Non-pigmented ciliary epithelial cell (primary cell): ENCODE measurements at places on chromosomes 11 and 22.

- DNase-seq, result peak; percentile 27
Observed at GRCh38 chr11:113532697-113533424, 57.7 kb upstream of the DRD2 start.

- no peak for DNase-seq
Observed at GRCh38 chr22:48705917-48706605, 1121.6 kb downstream of the BRD1 start.

- no peak for DNase-seq
Observed at GRCh38 chr11:100832829-100833228, 145.7 kb downstream of the ARHGAP42 start.

- DNase-seq, result peak; percentile 43
Observed at GRCh38 chr22:31692186-31692886, 30.3 kb upstream of the PISD start.

- no peak for DNase-seq
Observed at GRCh38 chr22:16956290-16956689, 51.7 kb downstream of the GAB4 start.

DNA sequence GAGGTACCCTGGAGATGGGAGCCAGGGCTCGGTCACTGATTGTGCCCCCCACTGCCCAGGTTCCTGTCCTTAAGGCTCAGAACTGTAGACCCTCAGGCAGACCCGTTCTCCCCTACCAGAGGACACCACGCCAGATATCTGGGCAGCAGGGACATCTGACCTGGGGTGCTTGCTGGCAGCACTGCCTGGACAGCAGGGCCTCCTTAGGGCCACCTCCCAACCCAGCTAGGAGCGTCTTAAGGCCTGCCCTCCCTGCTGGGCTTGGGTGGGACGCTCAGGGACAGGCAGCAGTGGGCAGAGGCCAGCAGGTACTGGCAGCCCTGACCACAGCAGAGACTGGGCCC, 3.1 kb downstream of the POLR2L start:
- DNase-seq, result no peak

- DNase-seq, result no peak
Observed at GRCh38 chr22:32255726-32256125, 579 bp upstream of the SLC5A4 start.

DNA sequence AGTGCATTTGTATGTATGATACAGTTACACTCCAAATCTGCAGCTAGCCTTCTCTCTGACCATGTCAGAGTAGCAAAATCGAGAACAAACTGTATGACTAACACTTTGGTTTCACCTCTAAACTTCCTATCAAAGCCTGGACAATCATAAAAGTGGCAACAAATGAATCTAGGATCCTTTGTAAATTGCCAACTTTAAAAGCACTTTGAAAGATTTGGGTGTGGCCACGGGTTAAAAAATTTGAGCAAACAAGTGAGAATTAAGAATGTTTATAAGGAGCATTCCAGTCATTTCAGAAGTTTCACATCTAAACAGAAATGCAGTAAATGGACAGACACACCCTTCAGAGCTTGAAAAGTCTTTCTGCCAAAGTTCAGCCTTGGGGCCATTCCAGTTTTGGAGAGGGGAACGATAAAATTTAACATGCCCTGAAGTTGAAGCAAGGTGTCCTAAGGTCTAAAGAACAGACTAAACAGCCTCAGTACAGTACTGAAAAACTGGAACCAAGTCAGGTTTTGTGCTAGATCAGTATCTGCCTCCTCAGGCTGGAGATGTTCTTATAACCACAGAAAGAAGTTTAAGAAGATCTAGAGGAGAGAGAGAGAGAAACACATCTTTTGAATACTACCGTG, 181.9 kb upstream of the BDNF start:
- DNase-seq, result no peak

- DNase-seq, result no peak
Observed at GRCh38 chr11:8229299-8230177, 34.1 kb downstream of the LMO1 start.

DNA sequence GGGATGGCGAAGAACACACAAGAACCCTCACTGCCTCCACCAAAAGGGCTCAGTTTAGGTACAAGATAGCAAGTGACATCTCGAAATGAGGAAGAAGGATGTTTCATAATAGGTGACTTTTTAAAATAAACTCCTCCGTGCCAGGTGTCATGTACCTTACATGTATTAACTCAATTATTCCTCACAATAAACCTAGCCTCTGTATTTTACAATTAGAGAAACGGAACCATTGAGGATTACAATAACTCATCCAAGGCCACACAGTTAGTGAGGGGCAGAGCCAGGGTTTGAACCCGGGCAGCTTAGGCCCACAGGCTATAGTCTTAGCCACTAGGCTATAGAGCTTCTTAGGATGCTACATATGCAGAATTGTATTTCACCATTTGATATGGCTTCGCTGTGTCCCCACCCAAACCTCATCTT, 965 bp upstream of the PAMR1 start:
- DNase-seq, result no peak

DNA sequence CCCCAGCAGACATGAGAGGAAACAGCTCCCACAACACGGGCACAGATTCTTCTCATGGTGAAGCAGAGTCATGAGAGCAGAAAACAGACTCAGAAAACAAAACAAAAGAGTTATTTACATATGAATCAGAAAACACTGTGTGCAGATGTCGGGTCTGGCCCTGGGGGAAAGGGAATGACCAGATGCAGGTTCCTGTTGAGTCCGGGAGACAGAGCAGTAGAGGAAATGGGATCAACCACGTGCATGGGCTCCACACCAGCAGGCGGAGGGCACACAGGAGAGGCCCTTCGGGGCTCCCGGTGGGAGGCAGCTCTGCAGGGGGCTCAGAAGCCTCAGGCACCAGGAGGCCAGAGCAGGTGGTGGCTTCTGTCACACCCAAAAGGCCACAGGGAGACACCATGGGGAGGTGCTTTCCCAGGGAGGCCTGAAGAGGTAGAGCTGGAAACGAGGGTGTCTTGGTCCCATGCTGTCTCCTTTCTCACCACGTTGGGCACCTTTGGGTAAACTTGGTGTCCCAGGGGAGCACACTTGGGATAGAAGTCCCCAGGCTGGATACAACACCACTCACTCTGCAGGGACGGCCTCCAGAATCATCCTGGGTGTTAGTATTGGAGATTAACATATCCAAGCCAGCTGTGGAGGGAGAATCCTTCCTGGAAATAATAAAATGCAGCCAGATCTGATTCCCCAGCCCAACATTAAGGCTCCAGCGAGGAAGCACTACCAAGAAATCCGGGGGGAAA, 764.7 kb downstream of the BRD1 start:
- no peak for DNase-seq

GRCh38 chr11:3092603-3093141, 35.4 kb upstream of the CARS1 start:
- DNase-seq, result no peak

DNA sequence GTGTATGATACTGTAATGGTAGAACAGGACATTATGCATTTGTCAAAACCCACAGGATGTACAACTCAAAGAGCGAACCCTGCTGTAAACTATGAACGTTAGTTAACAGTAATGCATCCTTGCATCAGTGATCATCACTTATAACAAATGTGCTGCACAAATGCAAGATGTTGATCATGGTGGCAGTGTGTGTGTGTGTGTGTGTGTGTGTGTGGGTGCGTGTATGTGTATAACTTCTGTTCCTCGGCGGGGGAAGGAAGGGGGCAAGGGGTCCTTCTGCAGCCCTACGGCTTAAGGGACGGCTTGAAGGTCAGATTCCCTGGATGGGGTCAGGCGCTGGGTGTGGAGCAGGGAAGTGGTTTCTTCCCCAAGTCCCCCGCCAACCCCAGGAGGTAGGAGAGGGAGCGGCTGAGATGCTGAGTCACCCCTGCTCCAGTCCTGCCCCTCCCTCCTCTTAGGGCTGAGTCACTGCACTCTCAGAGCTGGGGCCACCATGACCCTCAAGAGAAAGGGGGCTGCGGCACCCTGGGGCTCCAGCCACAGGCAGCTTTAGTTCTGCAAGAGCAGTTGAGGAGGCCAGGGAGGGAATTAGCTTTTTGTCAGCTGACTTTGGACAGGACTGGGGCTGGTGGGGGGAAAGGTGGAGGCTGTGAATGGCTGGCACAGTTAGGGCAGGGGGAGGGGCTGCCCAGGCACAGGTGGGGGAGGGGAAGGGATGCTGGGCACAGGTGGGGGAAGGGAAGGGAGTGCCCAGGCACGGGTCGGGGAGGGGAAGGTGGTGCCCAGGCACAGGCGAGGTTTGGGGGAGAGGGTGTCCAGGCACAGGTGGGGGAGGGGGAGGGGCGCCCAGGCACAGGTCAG, 8.8 kb upstream of the CTSD start:
- peak; percentile 71 for DNase-seq

GRCh38 chr22:22706253-22706915, 62.0 kb downstream of the GGTLC2 start:
- DNase-seq, result no peak

GRCh38 chr22:42280836-42281235, 10.4 kb upstream of the TCF20 start:
- no peak for DNase-seq

DNA sequence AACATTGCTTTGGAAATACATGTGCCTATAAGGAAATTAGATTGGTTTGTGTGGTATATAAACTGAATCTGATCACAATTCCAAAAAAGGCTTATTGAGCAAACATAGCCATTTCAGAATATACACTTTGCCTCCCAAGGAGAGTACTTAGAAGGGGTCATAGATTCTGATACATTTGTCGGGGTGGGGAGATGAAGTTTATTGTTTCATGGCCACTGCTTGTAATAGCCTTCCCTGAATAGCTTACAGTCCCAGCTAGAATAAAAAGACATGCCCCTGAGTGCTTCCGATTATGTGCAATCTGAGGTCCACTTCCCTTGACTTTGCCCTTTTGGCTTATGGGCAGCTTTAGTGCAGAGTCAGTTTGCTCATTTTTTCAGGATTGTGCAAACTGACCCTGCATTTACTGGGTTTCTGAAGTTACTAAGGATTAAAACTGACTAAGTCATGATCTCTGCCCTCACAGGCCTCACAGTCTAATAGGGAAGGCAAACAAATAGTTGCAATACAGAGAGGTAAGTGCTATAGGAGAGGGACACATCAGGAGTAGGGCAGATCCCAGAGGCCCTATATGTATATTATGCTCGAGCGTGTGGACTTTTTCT, 184.2 kb downstream of the BLID start:
- DNase-seq, result no peak

GRCh38 chr22:21104126-21104691, 58.5 kb downstream of the LRRC74B start:
- no peak for DNase-seq

DNA sequence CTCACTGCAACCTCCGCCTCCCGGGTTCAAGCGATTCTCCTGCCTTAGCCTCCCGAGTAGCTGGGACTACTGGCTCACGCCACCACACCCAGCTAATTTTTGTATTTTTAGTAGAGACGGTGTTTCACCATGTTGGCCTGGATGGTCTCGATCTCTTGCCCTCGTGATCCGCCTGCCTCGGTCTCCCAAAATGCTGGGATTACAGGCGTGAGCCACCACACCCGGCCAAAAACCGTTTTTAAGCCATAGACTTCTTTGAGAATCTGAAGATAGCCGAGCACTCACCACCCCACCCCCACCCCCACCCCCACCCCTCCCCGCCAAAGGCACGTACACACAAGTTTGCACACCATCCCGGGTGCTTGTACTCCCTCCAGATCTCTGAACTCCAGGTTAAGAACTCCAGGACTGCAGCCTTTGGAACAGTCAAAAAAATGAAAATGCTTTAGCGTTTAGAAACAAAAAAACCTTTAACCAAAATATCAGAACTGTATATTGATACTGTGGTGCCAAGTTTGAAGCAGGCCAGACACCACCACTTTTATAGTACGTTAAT, 1.5 kb downstream of the CRKL start:
- DNase-seq, result no peak

DNA sequence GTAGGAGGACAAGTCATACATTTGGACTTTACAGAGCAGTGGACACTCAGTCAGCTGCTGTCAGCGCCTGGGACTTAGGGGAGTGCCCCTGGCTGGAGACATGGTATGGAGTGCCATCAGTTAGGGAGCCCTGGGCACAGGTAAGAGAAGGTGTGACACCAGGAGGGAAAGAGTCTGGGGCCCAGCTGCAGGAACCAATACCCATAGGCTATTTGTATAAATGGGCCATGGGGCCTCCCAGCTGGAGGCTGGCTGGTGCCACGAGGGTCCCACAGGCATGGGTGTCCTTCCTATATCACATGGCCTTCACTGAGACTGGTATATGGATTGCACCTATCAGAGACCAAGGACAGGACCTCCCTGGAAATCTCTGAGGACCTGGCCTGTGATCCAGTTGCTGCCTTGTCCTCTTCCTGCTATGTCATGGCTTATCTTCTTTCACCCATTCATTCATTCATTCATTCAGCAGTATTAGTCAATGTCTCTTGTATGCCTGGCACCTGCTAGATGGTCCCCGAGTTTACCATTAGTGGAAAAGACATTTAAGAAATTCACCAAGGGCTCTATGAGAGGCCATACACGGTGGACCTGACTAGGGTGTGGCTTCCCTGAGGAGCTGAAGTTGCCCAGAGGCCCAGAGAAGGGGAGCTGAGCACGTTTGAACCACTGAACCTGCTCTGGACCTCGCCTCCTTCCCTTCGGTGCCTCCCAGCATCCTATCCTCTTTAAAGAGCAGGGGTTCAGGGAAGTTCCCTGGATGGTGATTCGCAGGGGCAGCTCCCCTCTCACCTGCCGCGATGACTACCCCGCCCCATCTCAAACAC, 850 bp upstream of the MIF start:
- no peak for DNase-seq

GRCh38 chr22:41966607-41967240, 2.5 kb upstream of the SEPTIN3 start:
- DNase-seq, result peak; percentile 71

DNA sequence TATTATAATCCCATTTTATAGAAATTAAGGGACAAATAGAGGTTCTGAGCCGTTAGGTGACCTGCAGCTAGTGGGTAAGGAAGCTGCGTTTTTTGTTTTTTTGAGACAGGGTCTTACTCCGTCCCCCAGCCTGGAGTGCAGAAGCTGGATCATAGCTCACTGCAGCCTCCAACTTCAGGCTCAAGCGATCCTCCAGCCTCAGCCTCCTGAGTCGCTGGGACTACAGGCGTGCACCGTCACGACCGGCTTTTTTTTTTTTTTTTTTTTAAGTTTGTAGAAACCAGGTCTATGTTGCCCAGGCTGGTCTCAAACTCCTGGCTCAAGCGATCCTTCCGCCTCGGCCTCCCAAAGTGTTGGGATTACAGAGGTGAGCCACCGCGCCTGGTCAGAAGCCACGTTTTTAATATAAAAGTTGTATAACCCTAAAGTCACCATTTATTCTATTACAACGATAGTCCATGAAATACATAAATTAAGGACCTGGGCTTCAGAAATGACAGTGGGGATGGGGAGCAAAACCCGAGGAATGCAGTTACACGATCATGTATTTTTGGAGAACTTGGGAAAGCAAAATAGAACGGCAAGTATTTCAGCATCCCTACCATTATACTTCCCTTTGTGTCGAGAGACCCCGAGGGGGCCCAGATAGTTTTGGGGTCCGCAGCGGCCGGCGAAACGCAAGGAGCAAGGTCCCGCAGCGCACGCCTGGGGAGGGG, 638 bp downstream of the SAAL1 start:
- no peak for DNase-seq

GRCh38 chr11:87523276-87523675, 485.5 kb downstream of the TMEM135 start:
- no peak for DNase-seq

- no peak for DNase-seq
Observed at GRCh38 chr11:126341760-126342161, 13.7 kb upstream of the ST3GAL4 start.
